ENCODE measurements at places on chromosomes 11 and 22.
A peak's percentile ranks its signal among the peaks of the same experiment; 100 is the strongest.

DNA sequence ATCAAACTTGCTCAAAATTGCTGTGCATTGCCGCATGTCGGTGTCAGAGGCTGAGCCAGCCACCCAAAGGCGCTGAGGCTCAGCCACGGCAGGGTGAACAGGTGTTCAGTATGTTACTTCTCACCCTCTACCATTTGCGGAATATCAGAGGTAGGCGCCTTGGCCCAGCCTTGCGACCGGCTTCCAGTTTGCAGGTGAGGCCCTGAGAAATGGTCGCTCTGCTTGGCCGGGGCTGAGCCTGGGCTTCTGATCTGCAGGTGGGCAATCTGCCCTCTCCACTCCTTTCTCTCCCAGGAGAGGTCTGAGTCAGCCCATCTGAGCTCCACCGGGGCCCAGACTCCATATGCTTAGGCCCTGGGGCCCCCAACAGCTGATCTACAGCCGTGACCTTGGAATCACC is 71.0 kb downstream of the RPS6KA4 start:
- DNase-seq: no peak

DNA sequence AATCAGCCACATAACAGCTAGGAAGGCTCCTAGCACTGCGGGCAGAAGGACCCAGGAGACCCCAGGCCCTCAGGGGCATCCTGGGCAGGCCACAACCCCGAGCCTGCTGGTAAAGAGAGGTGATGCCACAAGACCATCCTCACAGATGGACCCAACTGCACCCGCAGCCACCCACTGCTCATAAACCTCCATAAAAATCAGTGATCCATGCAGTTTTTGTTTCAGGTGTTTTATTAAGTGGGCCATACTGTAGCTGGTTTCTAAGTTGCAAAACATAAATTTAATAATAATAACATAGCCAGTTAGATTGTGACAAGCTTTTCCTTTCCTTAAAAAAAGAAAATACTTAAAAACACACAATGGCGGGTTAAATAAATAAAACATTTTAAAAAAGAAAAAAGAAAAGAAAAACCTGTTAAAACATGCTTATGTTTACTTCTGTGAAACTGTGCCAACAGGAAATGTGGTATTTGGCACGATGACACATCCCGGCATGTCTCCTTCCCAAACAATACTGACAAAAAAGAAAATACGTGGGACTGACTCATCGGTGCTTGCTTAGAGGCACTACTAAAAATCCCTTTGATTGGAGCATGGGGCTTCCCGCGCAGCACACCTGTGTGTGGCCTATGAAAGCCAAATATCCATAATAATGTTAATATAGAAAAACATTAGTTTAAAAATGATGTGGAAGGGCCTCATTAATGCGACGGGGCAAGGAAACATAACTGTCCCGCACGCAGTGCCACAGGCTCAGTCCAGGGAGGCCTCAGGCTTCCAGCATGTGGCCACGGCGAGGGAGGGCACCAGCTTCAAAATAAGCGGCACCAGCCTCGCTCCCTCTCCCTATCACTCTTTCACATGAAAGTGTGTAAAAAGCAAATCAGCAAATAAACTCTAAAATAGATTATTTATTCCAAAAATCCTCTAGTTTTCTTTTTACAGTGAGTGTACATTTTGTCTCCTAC is 47.5 kb upstream of the SCUBE2 start:
- DNase-seq: peak; percentile 33

DNA sequence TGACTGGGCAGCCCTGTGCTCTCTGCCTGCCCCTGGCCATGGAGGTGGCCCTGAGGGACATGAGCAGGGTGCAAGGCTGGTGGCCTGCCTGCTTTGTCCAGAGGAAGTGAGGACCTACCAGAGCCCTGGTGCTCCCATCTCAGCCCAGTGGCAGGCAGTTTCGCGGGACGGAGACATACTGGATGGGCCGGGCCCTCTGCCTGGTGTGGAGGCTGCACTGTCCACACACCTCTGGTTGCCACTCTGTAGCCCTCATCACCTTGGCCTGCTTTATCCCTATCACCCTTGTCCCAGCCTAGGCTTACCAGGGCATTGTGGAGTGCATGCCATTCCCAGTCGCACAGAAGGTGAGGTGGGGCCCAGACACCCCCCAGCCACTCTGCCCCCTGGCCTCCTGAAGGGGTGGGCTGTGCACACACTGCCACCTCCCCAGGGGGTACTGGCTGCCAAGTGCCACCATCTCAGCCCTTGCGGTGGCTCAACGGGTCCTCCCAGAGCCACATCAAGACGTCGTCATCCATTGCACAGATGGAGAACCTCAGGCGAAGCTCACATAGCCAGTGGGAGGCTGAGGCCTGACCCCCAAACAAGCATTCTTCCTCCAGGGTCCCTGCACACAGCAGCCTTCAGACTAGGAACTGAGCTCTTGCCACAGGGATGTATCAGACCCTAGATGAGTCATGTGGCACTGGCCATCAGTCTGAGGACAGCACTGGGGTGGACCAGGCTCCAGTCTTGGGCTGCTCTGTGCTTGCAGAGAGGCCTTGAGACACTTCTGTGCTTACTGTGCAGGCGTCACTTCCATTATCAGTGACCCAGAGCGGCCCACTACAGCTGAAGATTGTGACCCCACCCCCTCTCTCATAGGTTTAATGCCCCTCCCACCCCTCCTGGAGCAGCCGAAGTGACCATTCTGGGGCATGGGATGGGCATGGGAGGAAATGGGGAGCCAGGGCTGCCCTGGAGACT is 176.1 kb downstream of the IGLL1 start:
- DNase-seq: no peak

- DNase-seq: peak; percentile 83
Observed at GRCh38 chr11:43944761-43945311, 2.4 kb downstream of the C11orf96 start.

Data from activated T-cell treated with anti-CD3 and anti-CD28 coated beads, Interleukin-2, amount 50 U/mL, for 72 hours (primary cell).